ENCODE measurements at places on chromosomes 13 and 19. TPM values are rescaled to one million over a fixed set of nuclear protein-coding genes. Genes with fewer than 3 reads are reported as not detected.
A peak's percentile ranks its signal among the peaks of the same experiment; 100 is the strongest.

- no peak for DNase-seq
- no peaks in the 10 kb centered on the region for H3K27me3 ChIP-seq
- H3K36me3 ChIP-seq = no peaks in the 10 kb centered on the region
Observed at GRCh38 chr13:71853725-71854124, 13.3 kb downstream of the DACH1 start.

- H3K4me1 ChIP-seq = peaks cover 13% of the 10 kb centered on the region
- no peak for DNase-seq
- no peaks in the 10 kb centered on the region for H3K27me3 ChIP-seq
- H3K4me3 ChIP-seq = peak overlapping the region; percentile 87
- no peaks in the 10 kb centered on the region for H3K36me3 ChIP-seq
Observed at GRCh38 chr19:17469092-17469480, 1.2 kb upstream of the SLC27A1 start.

Gene ARL11
- 0.43 TPM for total RNA-seq

DNA sequence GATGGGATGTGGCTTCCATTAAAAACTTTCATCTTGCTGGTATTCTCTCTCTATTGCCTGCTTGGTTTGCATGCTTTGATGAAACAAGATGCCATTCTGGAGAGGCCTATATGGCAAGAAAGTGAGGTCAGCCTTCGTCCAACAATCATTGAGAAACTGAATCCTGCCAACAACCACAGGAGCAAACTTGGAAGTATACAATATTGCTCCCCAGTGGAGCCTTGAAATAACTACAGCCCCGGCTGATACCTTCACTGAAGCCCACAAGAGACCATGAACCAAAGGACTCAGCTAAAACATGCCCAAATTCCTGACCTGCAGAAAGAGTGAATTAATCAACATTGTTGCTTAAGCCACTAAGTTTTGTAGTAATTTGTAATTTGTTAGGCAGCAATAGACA lies 82.5 kb upstream of the FGF14 start:
- H3K27me3 ChIP-seq = no peaks in the 10 kb centered on the region
- H3K4me3 ChIP-seq = no peak overlapping the region
- DNase-seq = no peak
- no peak overlapping the region for H3K27ac ChIP-seq

GRCh38 chr19:55071129-55071502 lies 4.6 kb upstream of the EPS8L1 start:
- no peaks in the 10 kb centered on the region for H3K36me3 ChIP-seq
- H3K27ac ChIP-seq = no peak overlapping the region
- no peaks in the 10 kb centered on the region for H3K4me1 ChIP-seq
- no peak for DNase-seq
- H3K4me3 ChIP-seq = no peak overlapping the region
- no peaks in the 10 kb centered on the region for H3K27me3 ChIP-seq

- H3K36me3 ChIP-seq = no peaks in the 10 kb centered on the region
- DNase-seq = no peak
- no peak overlapping the region for H3K4me3 ChIP-seq
- no peak overlapping the region for H3K27ac ChIP-seq
- no peaks in the 10 kb centered on the region for H3K4me1 ChIP-seq
Observed at GRCh38 chr19:30757837-30758617, 385.8 kb downstream of the ZNF536 start.

Gene SIGLEC9
- 0.85 TPM for total RNA-seq

GRCh38 chr13:110616103-110617101 lies 1.1 kb downstream of the NAXD start:
- peak overlapping the region; percentile 96 for H3K27ac ChIP-seq
- H3K36me3 ChIP-seq = no peaks in the 10 kb centered on the region
- peak; percentile 38 for DNase-seq
- peak overlapping the region; percentile 89 for H3K4me3 ChIP-seq
- H3K4me1 ChIP-seq = peaks cover 6% of the 10 kb centered on the region
- H3K27me3 ChIP-seq = no peaks in the 10 kb centered on the region

DNA sequence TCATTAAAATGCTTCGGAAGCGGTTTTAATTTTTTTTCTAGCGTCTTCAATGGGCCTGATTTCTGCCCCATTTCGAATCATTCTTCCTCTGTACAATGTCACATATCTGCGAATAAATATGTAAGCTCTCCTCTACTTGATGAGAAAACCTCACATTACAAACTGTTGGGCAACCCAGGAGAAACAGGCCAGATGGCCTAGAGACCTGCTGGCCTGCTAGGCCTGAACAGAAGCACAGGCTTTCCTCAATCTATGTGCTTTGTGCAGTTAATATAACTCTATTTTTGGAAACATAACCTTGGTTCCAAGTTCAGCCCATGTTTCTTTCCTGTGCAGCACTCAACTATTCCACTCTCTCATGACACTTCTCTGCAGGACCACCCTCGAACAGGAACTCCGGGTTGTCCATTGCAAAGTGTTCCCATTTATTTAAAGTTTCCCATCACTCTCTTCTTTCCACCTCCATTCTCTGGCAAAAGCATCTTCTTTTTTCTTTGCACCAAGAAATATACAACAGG lies 42.0 kb downstream of the DCLK1 start:
- no peaks in the 10 kb centered on the region for H3K27me3 ChIP-seq
- no peak overlapping the region for H3K27ac ChIP-seq
- H3K4me3 ChIP-seq = no peak overlapping the region
- H3K4me1 ChIP-seq = no peaks in the 10 kb centered on the region
- H3K36me3 ChIP-seq = no peaks in the 10 kb centered on the region

DNA sequence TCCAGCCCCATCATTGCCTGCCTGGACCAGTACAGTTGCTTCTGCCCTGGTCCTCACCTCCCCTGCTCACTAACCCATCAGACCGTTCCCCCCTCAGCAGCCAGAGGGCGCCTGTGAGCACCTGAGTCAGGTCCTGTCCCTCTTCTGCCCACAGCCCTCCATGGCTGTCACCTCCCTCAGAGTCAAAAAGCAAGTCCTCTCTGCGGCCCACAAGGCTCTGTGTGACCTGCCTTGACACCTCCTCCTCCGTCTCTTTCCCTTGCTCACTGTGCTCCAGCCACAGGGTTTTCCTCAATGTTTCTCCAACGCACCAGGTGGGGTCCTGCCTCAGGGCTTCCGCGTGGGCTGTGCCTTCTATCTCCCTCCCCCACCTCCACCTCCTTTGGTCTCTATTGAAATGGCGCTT lies 29.4 kb upstream of the PTPRS start:
- no peaks in the 10 kb centered on the region for H3K27me3 ChIP-seq
- no peak overlapping the region for H3K4me3 ChIP-seq
- H3K36me3 ChIP-seq = no peaks in the 10 kb centered on the region
- H3K27ac ChIP-seq = no peak overlapping the region
- no peak for DNase-seq

Gene KCNN4
- 2.3 TPM for total RNA-seq

DNA sequence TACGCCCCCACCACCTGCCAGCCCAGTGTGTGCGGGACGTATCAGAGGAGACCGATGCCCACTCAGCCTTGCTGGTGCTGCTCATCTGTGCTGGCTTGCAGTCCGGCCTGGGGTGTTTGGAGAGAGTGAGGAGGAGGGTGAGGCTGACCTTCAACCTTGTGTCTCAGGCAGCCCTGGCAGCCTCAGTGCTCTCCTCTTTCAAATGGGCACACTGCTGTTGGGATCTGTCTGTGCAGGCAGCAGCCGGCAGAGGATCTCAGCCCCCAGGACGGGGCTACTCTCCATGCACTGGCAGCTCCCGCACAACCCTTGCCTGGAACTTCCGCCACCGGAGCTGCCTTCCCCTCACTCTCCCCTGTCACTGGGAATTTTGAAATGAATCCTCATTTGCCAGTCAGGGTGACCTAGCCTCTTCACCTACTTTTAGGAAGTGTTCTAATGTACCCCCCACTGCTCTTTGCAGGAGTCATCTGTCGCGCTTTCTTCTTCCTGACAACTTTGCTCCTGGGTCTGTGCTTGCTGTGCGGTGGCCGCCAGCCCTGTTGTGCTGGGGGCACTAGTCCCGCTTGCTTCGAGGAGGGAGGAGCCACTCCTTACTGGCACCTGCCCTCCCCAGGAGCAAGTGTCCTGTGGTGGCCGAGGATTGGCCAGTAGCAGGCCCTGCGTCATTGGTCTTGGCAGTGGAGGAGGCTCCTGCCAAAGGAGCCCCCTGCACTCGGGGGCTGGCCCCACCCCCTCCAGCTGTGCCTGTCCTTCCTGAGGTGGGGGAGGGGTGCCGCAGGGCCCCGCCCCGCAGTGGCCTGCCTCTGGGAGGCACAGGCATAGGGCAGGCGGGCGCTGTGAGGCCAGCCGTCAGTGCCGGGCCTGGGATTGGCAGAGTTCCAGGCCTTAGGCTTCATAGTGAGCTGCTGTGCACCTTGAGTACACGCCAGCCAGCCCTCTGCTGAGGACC lies 53.4 kb downstream of the TSSK6 start:
- peak overlapping the region; percentile 37 for H3K4me3 ChIP-seq
- peaks cover 65% of the 10 kb centered on the region for H3K4me1 ChIP-seq
- H3K27ac ChIP-seq = peak overlapping the region; percentile 75
- H3K27me3 ChIP-seq = no peaks in the 10 kb centered on the region

DNA sequence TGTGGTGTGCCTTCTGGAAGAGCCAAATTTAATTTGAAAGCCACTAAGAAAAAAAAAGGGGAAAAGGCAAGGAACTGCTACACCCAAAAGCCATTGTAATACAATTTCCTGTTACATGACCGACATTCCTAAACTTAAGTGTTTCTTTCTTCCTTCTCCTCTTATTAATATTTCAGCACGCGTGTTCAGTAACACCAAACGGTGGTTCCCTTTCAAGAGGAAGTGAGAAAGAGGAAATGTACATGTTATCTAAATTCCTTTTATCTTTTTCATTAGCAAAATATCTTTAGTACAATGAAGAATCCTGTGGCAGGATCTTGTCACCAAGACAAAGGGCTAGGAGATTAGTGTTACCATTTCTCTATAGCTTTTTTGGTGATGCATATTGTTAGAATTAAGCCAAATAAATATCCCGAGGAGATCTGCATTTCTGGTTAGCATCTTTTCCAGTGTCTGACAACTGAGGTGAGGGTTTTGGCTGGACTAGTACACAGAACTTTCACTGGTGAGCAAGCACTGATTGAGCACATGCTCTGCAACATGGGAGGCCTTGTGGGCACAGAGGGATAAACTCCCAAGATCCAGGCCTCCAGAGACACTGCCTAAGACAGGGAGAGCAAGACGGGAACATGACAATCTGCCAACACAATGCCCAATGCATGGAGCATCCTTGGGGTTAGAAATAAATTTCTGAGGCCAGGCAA lies 22.1 kb downstream of the LATS2 start:
- DNase-seq = no peak
- peaks cover 35% of the 10 kb centered on the region for H3K4me1 ChIP-seq
- no peak overlapping the region for H3K4me3 ChIP-seq
- H3K27me3 ChIP-seq = no peaks in the 10 kb centered on the region

- H3K36me3 ChIP-seq = no peaks in the 10 kb centered on the region
- H3K27ac ChIP-seq = no peak overlapping the region
- no peaks in the 10 kb centered on the region for H3K4me1 ChIP-seq
- peaks cover 16% of the 10 kb centered on the region for H3K27me3 ChIP-seq
- DNase-seq = no peak
- no peak overlapping the region for H3K4me3 ChIP-seq
Observed at GRCh38 chr19:45971260-45971902, 2.3 kb downstream of the NOVA2 start.

- no peaks in the 10 kb centered on the region for H3K4me1 ChIP-seq
- H3K4me3 ChIP-seq = no peak overlapping the region
- no peak for DNase-seq
- no peaks in the 10 kb centered on the region for H3K27me3 ChIP-seq
- H3K36me3 ChIP-seq = no peaks in the 10 kb centered on the region
Observed at GRCh38 chr13:40968416-40969000, 50.6 kb downstream of the ELF1 start.

DNA sequence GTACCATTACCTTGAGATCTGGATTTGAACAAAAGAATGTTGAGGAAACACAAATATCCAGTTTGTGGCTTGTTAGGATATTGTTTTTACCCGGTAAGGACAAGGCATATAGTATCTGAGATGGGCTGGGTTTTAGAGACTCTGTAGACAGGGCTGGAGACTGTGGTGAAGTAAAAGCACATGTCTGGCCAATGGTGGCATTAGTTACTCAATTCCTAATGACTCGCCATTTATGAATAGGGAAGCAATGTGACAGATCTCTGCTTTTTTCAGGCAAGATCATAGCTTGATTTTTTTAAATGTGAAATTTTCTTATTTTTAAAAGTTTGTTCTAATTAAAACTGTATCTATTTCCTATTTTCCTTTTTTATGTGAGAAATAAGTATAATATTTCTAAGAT lies 371.1 kb upstream of the SPRY2 start:
- H3K27me3 ChIP-seq = no peaks in the 10 kb centered on the region
- H3K36me3 ChIP-seq = no peaks in the 10 kb centered on the region
- no peak overlapping the region for H3K27ac ChIP-seq
- DNase-seq = no peak
- no peak overlapping the region for H3K4me3 ChIP-seq

GRCh38 chr13:99246100-99246499 lies 12.1 kb downstream of the GPR18 start:
- no peaks in the 10 kb centered on the region for H3K4me1 ChIP-seq
- no peaks in the 10 kb centered on the region for H3K27me3 ChIP-seq
- H3K27ac ChIP-seq = no peak overlapping the region
- no peak for DNase-seq
- peaks cover 8% of the 10 kb centered on the region for H3K36me3 ChIP-seq
- no peak overlapping the region for H3K4me3 ChIP-seq

- no peak overlapping the region for H3K4me3 ChIP-seq
- DNase-seq = no peak
- H3K4me1 ChIP-seq = no peaks in the 10 kb centered on the region
- H3K27ac ChIP-seq = no peak overlapping the region
- H3K36me3 ChIP-seq = peaks cover 96% of the 10 kb centered on the region
Observed at GRCh38 chr19:11331502-11331901, 8.0 kb downstream of the RAB3D start.

GRCh38 chr19:7982651-7983099 lies 22.8 kb downstream of the ELAVL1 start:
- H3K4me1 ChIP-seq = no peaks in the 10 kb centered on the region
- H3K27ac ChIP-seq = no peak overlapping the region
- no peak for DNase-seq
- no peaks in the 10 kb centered on the region for H3K27me3 ChIP-seq
- no peak overlapping the region for H3K4me3 ChIP-seq
- peaks cover 68% of the 10 kb centered on the region for H3K36me3 ChIP-seq

DNA sequence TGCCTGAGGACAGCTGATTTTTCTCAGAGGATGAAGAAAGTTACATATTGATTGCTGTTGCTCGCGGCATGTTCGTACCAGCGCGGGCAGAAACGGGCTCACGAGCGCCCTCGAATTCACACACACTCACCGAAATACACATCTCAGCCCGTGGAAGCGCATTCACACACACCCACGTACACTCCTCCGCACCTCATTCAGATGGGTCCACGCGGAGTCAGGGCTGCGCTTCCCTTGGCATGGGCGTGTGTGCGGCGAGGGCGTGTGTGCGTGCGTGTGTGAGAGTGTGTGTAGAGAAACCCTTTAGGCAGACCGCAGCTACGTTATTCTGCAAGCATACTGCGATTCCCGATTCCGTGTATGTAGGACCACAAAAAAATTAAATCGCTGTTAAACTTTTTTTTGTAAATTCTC lies 2.1 kb upstream of the PCDH17 start:
- no peak for DNase-seq
- H3K4me3 ChIP-seq = peak overlapping the region; percentile 59

DNA sequence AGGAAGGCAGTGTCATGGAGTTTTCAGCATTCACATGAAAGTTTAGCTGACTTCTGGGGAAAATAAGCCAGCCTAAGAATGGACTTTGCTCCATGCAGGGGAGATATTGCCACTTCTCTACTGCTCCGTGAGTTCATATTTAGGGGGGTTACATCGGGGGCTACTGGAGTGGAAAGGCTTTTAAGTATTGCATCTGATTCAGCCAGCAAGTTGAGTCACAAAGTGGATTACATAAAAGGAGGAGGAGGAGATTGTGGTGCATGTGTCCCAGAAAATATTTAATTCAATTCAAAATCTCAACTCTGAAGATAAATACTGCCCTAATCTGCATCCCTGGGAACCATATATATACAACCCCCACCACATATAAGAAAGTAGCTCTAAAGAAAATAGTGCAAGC lies 617.2 kb downstream of the DCT start:
- H3K27ac ChIP-seq = no peak overlapping the region
- no peaks in the 10 kb centered on the region for H3K36me3 ChIP-seq
- H3K4me1 ChIP-seq = no peaks in the 10 kb centered on the region

Gene RINL
- 7.0 TPM for total RNA-seq

Gene MISP3
- 6.0 TPM for total RNA-seq
